Upper lobe of left lung (tissue), 6 donors: ENCODE measurements at places on chromosomes 2 and 18.
A peak's percentile ranks its signal among the peaks of the same experiment; 100 is the strongest.

DNA sequence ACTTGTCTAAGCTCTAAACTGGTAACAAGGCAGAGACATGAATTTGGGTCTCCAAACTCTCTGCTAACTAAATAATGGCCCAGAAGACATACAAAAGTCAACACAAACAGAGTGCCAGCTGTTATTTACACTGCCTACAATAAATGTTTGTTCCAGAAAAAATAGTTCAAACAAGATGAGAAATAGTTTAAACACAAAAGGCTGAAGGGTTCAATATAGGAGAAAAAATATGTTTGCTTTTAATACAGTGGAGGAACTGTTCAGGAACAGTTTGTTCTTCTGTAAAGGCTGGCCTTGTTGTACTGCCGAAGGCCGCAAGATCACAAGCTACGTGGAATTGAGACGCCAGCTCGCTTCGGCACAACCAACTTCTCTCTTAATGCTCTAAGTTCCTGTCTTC, 74.6 kb downstream of the AFF3 start:
- DNase-seq: no peak

- no peak for DNase-seq
These were observed 112.9 kb downstream of the FMNL2 start for GRCh38 chr2:152447897-152448296.

DNA sequence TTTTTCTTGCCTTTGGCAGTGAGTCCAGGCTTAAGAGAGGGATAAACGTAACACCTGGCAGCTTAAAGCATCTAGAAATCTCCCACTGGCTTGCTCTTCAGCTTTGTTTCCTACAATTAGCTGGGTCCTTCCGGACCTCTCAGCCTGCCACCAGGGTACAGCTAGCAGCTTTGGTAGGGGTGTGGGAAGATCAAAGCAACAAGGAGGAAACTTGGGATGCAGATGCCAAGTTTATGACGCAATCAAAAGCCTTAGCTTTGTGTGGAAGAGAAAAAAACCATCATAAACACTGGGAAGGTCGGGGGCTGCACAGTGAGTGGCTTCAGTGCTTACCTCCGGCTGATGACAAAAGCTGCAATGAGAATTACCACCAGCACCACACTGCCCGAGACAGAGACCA, 116.9 kb downstream of the EPHA4 start:
- DNase-seq: no peak

DNA sequence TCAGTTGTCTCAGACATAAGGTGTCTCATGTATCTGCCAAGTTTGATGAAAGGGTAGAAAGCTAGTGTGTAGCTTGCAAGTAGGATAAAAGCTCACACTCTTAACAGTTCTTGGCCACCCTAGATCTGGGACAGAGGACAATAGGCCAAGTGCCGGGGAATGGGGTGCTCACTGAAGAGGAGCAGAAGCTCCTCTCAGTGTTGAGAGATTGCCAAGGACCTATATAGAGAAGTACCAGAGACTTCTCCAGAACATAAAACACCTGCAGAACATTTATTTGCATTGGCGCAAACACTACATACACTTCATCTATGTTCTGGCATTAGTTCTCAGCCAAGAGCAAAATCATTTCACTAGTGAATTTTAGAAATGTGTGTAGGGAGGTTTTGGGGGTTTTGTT, 2.9 kb upstream of the GTF3C3 start:
- DNase-seq: no peak

DNA sequence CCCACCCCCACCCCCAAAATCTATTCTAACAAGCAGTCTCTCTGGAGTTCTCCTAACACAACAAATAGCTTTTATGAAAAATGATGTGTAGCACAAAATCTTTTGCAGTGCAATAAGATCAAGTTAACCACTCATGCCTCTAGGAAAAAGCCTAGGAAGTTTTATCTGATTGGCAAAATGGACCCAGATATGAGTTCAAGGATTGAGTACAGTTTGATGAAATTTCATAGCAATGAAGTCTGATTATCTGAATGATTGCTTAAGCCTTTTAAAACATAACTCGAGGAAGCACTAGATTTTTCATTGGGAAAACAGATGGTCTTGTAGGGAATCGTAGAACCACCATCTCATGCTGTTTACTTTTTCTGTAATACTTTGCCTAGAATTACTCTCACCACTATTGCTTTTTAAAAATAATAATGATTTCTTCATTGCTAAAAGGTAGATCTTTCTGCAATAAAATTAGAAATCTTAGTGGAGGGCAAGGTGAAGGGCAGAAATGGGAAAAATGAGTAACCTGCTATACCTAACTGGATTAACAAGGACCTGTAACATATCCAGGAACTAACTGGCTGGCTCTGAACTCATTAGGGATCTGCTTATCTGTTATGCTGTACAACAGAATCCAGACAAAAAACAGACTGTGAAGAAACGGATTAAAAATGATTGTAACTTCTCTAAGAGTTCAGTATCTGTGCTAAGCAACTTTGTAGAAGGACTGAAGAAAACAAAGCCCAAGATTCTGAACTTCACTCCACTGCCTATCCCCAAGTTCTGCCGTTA, 73.7 kb upstream of the ETAA1 start:
- DNase-seq: no peak

GRCh38 chr2:210873631-210874030, 317.2 kb downstream of the CPS1 start:
- DNase-seq: no peak

DNA sequence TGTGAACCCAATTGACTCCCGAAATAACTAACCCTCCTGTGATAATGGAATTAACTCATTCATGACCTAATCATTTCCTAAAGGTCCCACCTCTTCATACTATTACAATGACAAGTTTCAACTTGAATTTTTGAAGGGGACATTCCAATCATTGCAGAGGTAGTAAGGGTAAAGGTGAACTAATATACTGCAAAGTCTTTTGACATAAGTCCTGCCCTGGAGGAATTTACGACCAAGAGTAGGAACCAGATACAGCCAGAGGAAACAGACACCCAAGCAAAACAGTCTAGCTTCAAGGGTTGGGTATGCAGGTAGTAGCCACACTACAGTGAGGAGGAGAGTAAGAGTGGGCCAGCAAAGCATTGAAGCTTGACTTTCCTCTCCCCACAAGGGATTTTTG, 1.2 kb upstream of the SRBD1 start:
- no peak for DNase-seq

- DNase-seq: no peak
These were observed 92.8 kb upstream of the THOC1 start for GRCh38 chr18:360676-361075.

DNA sequence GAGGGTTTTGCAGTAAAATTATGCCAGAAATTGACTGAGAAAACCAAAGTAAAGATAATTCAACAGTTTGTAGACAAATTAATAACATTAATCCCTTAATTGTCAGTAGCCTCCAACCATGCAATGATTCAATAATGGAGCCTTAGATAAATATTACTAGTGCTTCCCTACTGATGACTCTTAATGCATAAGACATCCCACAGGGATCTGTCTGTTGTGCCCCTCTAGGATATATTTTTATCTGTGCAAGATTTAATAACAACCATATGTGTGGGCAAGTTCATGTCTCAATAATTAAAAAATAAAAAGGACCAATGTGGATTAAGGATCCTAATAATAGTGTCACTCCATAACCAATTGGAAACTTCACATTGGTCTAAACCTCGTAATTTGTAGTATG, 230.3 kb upstream of the TCF4 start:
- DNase-seq: no peak

- no peak for DNase-seq
These were observed 2.2 kb downstream of the MMADHC start for GRCh38 chr2:149585166-149585885.

DNA sequence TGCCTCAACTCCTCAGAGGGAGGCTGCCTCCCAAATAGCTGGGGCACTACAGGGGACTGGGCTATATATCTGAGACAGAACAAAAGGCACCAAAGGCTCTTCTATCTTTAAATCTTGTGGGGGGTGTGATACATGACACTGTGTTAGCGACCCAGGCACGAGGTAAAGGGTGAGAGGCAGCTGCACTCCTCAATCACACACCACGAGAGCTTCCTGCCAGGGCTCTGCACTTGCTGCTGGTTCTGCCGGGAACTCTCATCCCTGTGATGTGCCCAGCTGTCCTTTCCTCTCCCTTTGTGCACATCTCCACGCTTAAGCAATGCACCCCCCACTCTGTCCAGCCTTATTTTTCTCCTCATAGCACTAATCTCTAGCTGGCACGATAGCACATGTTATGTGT, 32.4 kb downstream of the NPC1 start:
- no peak for DNase-seq

DNA sequence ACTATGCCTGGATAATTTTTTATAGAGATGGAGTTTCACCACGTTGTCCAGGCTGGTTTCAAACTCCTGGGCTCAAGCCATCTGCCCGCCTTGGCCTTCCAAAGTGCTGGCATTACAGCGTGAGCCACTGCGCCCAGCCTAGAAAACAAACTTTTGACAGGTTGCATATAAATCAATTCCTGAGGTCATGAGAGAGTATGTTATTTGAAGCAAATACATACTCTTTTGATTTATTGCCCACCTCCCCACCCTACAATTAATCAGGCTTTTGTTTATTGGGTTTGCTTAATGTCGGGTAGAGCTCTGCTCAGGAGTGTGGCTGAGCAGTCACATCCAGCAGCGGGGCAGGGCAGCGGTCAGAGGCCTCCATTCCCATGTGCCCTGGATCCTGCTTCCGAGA, 37.9 kb upstream of the ASB1 start:
- DNase-seq: no peak

DNA sequence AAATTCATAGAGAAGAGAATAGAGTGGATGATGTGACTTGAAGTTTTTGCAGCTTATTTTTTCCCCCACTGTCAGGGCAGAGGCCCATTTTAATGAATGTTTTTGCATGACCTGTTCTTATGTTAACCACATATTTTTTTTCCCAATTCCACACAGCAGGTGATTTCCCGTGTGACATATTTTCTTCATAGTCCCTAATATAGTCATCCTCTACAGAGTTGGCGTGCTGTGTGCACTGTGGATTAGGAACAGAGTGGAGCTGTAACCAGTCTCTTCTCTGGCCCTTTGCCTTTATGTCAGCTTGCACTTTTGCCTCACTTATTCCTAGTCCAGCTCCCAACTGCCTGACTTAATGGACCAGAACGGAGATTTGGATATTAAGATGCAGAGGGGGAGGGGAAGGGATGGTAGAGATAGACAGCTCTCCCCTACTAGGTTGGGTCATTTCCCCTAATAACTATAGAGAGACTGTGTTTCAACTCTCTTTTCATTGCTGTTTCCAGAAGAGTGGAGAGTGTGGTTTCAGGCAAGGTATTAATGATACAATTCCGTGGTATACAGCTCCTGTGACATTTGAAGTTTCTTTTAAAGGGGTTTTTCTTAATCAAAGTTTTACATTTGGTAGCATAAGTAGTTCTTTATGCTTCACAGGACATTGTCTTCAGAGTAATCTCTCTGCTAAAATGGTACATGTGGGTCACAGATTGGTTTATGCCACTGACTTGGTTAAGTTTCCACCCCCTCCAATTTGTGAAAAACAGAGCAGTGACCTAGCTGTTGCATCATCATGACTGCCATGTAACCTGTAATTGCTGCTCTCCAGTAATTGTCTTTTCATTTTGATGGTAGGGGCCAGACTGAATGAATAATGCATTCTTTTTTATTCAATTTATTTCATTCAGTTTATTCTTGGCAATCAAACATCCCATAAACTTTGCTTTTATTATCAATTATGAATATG, 161.3 kb downstream of the HAUS1 start:
- no peak for DNase-seq

- no peak for DNase-seq
These were observed 32.6 kb upstream of the RND3 start for GRCh38 chr2:150520033-150520432.

GRCh38 chr2:46720592-46721185, 194.9 kb downstream of the MCFD2 start:
- no peak for DNase-seq

DNA sequence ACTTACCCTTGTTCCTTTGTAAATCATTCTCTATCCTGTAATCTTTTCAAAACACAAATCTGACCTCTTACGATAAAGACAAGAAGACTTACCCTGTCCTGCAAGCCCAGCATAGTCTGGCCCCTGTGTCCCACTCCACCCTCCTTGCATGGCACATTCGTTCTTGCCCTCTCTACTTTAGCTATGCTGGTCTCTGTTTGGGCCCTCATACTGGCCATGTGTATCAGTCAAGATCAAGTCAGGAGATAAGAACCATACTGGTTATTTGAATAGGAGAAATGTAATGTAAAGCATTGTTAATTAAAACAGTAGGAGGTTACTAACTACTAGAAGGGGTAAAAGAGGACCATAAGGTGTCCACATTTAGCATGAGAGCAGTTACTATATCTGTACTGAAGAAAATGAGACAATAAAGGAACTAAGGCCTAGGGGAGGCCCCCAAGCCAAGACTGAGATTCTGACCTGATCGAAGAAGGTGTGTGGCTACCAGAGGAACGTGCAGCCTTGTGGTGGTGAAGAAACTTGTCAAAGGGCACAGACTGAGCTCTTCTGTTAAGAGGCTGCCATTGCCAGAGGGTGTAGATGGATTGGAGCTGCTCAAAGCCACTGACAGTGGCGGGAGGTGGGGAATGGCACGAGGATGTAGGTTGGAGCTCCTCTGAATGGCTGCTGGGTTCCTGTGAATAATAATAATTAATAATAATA, 80.8 kb downstream of the KCTD18 start:
- no peak for DNase-seq

- no peak for DNase-seq
These were observed 144.4 kb downstream of the PIEZO2 start for GRCh38 chr18:11004951-11005350.

DNA sequence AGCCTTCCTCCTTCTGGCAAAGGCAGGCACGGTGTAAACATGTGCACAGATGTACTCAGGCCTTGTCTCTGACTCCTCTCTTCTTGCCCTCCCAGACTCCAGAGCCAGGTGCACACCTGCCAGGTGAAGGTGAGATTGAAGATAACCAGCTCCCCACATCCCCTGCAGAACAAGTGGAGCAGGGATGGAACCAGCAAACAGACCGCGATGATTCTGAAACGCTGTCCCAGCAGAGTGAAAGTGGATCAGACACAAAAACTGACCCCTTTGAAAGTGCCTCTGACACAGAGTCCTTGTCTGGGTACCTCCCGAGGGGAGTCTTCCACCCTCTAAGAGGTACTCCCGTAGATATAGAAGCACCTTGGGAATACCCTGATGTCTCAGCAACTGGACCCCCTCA, 77.2 kb downstream of the ARHGEF4 start:
- no peak for DNase-seq

- DNase-seq: peak; percentile 23
These were observed at the start of gene PROKR1 for GRCh38 chr2:68643011-68643873. Gene PROKR1, plus strand, starts transcription at chr2:68643579. Its CDS starts 2,243 bp downstream, at chr2:68645822.

DNA sequence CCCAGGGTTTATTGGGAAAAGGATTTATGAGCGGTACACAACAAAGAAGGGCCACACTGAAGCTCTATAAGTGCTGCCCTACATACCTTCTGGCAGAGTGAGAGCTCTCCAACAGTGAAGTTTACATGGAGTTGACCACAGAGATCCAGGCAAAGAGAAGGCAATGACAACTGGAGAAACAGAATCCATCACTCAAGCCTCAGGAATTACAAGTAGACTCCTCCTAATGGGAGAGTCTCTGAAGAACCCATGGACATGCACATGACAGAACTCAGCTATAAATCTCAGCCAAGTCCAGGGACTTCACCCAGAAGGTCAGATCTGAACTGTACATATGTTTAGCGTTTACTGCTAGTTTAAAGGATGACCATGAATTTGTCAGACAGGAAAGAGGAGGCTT, 164.7 kb downstream of the DNAH7 start:
- no peak for DNase-seq

- no peak for DNase-seq
These were observed 100.6 kb downstream of the NRP2 start for GRCh38 chr2:205782941-205783340.
